ENCODE measurements at places on chromosomes 3 and 15.

DNA sequence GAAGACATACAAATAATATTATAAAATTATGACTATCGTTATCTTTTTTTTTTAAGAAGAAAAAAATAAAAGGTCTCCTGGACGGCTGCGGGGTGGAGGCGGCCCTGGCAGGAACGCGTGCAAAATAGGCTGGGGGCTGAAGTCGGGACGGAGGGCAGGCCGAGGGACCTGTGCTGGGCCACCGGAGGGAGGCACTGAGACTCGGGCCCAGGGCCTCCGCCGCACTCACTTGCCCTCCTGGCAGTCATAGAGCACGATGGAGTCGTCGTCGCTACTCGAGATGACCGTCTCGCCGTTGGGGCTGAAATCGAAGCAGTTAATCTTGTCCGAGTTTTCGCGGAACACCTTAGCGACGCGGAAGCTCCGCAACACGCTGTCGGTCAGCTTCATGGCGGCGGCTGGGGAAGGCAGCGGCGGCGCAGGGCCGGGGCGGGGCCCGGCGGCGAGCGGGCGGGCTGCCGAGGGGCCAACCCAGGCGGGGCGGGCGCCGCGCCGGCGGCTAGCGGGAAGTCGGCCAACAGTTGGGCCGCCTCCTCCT is 408 bp downstream of the WDR82 start:
- DNase-seq, result peak; percentile 72

DNA sequence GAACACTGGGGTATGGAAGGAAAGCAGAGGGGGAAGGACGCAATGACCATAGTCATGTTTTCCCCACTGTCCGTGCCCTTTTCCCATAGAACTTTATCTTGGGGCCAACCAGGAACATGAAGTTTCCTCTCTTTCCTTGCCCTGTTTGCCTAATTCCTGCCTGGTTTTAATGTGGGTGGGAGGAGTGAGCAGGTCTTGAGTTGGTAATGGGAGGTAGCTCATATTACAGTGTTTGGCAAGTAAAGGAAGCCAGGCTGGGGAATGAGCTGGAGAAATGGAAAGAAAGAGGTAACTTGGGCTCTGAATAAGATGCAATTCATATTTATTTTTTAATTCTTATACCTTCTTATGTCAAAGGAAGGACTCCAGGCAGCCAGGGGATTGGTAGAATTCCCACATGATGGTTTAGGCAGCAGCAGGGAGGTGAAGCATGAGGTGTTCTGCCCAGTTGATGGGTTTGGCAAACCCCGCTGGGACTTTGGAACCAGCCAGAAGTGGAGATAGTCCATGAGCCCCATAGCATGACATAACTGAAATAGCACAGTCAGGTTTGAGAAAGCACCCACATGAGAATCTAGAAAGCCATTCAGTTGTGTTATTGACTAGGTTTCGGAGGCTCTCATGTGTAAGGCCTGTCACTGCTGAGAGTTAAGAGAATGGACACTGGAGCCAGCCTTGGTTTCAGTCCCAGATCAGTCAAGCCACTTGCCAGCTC is 60.0 kb downstream of the CCK start:
- DNase-seq, result no peak

DNA sequence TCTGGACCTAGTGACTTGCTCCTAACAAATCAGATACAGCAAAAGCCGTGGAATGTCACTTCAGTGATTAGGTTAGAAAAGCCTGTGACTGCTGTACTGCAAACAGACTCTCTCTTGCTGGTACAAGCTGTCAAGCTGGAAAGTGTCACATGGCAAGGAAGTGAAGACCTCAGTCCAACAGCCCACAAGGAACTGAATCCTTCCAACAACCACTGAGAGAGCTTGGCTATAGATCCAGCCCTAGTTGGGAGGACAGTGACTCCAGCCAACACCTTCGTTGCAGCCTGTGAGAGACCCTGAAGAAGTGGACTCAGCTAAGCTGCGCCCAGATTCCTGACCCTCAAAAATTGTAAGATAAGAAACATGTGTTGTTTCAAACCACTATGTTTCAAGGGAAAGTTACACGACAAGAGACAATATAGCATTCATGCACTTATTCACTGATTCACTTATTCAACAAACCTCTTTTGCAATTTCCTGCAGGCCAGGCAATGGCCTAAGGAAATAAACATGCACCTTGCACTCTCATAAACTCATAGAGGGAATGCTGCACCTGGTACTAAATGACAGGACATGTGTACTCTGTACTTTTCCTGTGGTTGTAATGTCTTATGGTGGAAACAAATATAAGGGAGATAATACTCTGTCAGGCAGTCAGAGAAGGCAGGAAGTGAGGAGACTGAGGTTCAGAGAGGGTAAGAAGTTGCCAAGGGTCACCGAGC is 142.9 kb downstream of the CADPS start:
- DNase-seq, result no peak

DNA sequence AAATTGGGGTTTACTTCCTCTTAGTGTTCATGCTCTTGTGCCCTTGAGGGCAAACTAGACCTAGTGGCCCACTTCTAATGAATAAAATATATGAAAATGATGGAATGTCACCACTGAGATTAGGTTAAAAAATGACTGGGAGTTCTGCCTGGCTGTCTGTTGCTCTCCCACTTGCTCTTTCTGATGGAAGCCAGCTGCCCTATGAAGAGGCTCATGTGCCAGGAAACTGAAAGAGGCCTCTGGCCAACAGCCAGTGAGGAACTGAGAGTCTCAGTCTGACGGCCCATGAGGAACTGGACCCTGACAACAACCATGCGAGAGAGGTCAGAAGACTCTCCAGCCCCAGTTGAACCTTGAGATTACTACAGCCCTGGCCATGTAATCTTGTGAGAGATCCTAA is 107.1 kb upstream of the FHIT start:
- DNase-seq, result peak; percentile 78

DNA sequence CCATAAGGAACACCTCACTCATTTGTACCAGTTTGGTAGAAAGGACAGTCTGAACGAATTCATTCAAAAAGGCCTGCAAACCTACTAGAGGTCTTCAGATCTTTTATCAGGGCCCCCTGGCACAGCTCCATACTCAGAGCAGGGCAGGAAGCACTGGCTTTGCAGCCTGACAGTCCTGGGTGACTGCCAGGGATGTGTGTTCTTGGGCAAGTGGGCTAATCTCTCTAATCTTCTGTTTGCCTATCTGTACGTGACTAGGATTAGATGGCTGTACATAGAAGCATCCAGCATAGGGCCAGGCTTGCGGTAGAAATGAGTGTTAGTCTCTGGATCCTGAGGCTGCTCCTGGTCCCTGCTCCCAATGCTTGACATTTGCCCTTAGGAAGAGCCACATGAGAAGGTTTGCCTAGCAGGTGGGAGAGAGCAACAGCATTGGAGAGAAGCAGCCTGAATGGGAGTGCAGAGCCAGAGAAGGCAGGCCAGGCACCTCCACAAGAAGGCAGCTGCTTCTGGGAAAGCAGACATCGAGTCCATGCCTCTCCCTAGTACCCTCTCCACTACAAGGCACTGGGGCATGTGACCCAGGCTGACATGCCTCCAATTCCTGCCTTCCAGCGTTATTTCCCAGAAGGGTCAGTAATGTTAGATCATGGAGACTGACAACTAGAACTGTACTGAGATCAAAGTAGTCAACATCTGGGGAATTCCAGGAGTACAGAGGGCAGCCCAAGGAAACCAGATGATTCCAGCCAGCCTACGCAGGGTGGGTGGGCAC is 1.0 kb upstream of the CXCR6 start:
- DNase-seq, result no peak

Data from suppressor macrophage treated with lipopolysaccharide for 1 hour (primary cell).